Activated T-cell treated with anti-CD3 and anti-CD28 coated beads, Interleukin-2, amount 50 U/mL, for 72 hours (primary cell): ENCODE measurements at places on chromosomes 2 and 18. TPM values are rescaled to one million over a fixed set of nuclear protein-coding genes. Genes with fewer than 3 reads are reported as not detected.

DNA sequence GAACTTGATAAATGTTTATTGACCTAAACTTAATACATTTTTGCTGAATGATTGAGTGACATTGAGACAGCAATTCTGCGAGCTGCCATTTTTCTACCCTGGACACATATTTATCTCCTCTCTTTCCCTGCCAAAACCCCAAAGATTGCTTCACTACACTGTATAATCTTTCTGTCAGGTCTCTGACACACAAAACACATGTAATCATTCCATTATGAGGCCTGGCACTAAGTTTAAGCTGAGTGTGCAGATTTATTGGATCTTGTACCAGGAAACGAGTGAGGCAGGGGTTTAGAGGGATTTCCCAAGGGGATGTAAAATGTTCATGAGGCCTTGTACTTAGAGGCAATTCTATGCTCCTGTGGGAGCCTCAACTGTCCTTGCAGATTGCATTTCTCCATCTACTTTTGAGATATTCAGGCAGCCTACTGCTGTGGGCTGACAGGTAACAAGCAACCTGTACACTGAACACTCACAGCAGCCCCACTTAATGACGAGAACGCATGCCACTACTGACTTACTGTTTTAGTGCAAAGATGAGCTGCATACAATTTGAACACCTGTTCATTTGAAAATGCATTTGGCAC is 13.7 kb upstream of the OSR1 start:
- peaks cover 48% of the 10 kb centered on the region for H3K27me3 ChIP-seq
- no peaks in the 10 kb centered on the region for H3K36me3 ChIP-seq
- H3K4me3 ChIP-seq = no peak overlapping the region
- H3K4me1 ChIP-seq = no peaks in the 10 kb centered on the region

Gene COL3A1
- total RNA-seq = not detected

Gene NTSR2
- total RNA-seq = not detected

DNA sequence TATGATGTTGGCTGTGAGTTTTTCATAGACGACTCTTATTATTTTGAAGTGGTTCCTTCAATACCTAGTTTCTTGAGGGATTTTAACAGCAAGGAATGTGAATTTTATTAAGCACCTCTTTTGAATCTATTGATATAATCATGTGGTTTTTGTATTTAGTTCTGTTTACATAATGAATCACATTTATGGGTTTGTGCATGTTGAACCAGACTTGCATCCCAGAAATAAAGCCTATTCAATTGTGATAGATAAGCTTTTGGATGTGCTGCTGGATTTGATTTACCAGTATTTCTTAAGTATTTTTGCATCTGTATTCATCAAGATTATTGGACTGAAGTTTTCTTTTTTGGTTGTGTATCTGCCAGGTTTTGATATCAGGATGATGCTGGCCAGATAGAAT is 131.6 kb upstream of the SCN7A start:
- DNase-seq = no peak
- H3K27ac ChIP-seq = no peak overlapping the region
- H3K27me3 ChIP-seq = no peaks in the 10 kb centered on the region
- no peaks in the 10 kb centered on the region for H3K36me3 ChIP-seq
- peaks cover 12% of the 10 kb centered on the region for H3K4me1 ChIP-seq
- H3K4me3 ChIP-seq = no peak overlapping the region

Gene OSR1
- total RNA-seq = not detected

GRCh38 chr2:191404568-191404991 is 159.4 kb downstream of the MYO1B start:
- no peaks in the 10 kb centered on the region for H3K36me3 ChIP-seq
- H3K27ac ChIP-seq = no peak overlapping the region
- no peak overlapping the region for H3K4me3 ChIP-seq
- no peaks in the 10 kb centered on the region for H3K27me3 ChIP-seq
- DNase-seq = no peak
- no peaks in the 10 kb centered on the region for H3K4me1 ChIP-seq

DNA sequence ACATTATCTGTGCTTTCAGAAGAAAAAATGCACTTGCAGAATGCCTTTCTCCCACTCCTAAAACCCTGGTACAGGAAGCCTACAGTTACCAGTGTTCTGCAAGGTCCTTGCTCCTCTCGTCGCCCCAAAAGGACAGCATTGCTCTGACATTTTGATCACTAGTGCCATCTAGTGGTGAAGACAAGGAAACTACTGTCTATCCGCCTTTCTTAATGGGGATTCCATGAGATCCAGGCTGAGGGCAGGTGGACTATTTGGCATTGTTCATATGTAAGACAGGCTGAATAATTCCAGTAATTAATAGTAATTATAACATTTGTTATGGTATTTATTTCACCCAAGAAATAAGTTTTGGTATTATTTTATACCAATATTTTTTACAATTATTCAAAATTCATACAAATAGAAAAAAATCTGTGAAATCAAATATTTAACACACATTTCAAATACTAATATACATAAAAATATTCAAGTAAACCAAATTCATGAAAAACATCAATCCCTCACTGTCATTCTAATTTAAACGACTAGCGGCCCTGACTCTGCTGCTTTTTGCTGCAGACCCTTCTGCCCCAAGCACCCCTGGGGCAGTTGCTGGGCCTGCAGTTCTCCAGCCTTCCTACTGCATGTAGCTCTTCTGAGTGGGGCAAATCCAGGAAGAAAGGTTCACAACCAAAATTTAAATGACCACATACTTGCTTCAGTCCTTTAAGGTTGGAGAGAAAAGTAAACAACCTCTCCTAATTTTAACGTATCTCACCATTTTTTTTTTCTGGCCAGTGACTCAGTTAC is 19.0 kb downstream of the TPGS2 start:
- H3K4me1 ChIP-seq = no peaks in the 10 kb centered on the region
- H3K27ac ChIP-seq = no peak overlapping the region
- peak; percentile 23 for DNase-seq
- H3K4me3 ChIP-seq = no peak overlapping the region
- no peaks in the 10 kb centered on the region for H3K27me3 ChIP-seq

- no peaks in the 10 kb centered on the region for H3K27me3 ChIP-seq
- no peak overlapping the region for H3K4me3 ChIP-seq
Observed at GRCh38 chr18:2139691-2140090, 431.6 kb downstream of the METTL4 start.

DNA sequence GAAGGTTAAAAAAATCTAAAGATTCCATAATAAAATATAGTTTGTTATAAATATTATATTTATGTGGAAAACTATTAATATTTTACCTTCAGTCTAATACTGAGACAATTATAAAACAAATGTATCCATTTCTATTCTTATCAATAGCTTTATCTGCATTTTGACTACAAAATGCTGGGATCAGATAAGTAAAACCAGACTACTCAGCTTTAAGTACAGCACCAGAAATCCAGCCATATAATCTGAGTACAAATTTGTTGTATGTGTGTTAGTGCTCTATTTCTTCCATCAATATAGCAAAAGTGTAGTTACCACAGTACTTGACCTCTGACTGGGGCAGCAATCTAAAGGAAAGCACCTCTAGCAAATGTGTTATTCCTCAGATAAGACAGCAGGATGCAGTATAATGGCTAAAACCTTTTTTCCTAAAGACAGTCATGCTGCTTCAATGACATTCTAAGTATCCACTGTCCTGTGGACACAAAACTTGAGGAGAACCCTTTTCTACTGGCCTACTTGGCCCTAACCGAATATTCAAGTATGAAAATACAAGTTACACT is 68.1 kb downstream of the OLA1 start:
- peak overlapping the region; percentile 38 for H3K27ac ChIP-seq
- H3K36me3 ChIP-seq = peaks cover 4% of the 10 kb centered on the region
- H3K27me3 ChIP-seq = no peaks in the 10 kb centered on the region
- DNase-seq = no peak
- peaks cover 10% of the 10 kb centered on the region for H3K4me1 ChIP-seq

Gene PIEZO2
- not detected for total RNA-seq

DNA sequence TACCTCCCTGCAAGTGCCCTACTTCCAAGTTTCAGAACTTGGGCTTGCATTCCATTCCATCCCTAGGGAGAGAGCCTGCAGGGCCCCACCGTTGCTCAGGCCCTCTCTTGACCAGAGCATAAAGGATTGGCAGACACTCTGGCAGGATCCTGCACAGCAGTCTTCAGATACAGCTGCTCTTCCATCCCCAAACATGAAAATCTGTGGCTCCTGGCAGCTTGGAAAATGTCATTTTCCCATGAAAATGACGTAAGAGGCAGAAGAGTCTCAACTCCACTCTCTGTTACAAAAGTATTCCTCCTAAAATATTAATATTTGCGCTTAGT is 162.6 kb downstream of the GFPT1 start:
- no peak for DNase-seq
- H3K36me3 ChIP-seq = no peaks in the 10 kb centered on the region
- no peak overlapping the region for H3K27ac ChIP-seq
- peaks cover 27% of the 10 kb centered on the region for H3K27me3 ChIP-seq
- no peak overlapping the region for H3K4me3 ChIP-seq

- H3K4me3 ChIP-seq = no peak overlapping the region
- no peaks in the 10 kb centered on the region for H3K4me1 ChIP-seq
- H3K27ac ChIP-seq = no peak overlapping the region
- H3K27me3 ChIP-seq = peaks cover 25% of the 10 kb centered on the region
- peaks cover 3% of the 10 kb centered on the region for H3K36me3 ChIP-seq
Observed at GRCh38 chr2:218043701-218044109, 25.3 kb upstream of the RUFY4 start.

Gene RGPD3
- total RNA-seq = 0.25 TPM

Gene TM4SF20
- not detected for total RNA-seq

DNA sequence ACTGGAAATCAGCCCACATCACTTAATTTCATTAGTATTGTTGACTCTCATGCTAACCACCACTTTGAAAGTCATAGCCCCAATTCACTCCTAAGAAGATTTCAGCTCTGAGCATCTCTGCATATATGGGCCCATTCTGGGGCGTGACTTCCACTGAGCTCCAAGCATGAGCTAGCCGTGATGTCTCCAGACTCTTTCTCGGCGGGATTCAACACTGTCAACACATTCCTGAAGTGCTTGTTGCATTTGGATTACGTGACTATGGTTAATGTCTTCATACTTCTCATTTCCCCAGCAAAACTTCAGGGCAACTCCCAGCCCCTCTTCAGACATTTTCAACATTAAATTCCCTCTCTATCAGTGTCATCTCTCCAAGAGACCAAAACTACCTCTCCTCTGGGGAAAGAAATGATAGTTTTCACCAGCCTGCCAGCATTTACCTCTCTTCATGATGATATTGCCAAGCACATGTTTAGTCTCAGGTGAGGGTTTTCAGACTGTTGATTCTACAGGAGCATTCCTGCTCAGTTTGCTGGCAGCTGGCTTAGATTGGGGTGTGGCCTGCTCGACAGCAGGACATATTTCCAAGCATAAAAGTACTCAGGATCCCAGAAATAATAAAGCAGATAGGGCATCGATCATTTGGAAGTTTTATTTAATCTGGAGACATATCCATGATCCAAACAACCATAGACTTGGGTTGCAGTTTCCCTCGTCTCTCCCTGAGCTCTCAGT is 81.7 kb downstream of the FEZ2 start:
- no peak for DNase-seq
- H3K4me1 ChIP-seq = no peaks in the 10 kb centered on the region
- H3K27ac ChIP-seq = no peak overlapping the region
- no peak overlapping the region for H3K4me3 ChIP-seq

DNA sequence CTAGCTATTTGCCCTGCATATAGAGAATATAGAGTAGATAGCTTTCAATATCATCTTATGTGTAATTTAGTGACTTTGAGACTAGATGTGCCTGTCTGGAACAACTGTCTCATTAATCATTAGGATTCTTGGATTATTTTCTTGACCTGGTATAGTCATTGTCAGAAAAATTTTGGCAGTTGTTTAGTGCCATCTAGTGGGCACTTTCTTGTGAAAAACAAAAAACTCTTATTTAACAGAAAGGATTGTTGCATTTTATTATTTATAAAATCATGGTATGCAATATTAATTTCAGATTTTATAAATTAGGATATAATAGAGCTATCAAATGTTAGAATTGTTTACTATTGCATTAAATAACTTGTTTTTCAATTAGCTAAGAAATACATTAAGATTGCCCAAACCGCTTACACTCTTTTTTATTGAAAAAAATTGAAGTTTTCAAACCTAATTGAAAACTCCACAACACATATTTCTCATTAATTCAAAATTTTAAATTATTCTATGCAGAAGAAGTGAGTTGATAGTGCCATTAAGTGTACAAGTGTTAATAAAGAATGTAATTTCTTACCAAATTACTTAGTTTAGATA is 80.3 kb downstream of the DYNAP start:
- H3K4me3 ChIP-seq = no peak overlapping the region
- no peaks in the 10 kb centered on the region for H3K4me1 ChIP-seq
- peak; percentile 3 for DNase-seq
- peaks cover 11% of the 10 kb centered on the region for H3K27me3 ChIP-seq

DNA sequence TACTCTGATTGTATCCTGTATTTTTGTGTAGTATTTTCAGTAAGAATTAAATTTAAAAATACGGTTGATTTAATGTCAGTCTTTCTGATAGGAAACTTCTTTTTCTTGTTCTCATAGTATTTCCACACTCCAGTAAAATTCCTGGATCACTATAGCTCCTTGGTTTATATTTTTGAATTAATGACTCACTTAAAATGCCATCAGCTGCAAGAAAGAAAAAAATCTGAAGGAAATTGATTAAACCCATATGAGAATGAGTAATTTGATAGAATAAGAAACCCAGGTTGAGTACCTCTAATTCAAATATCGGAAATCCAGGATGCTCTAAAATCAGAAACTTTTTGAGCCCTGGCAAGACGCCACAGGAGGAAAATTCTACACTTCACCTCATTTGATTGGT is 186.8 kb upstream of the RND3 start:
- no peaks in the 10 kb centered on the region for H3K27me3 ChIP-seq
- no peak overlapping the region for H3K27ac ChIP-seq

DNA sequence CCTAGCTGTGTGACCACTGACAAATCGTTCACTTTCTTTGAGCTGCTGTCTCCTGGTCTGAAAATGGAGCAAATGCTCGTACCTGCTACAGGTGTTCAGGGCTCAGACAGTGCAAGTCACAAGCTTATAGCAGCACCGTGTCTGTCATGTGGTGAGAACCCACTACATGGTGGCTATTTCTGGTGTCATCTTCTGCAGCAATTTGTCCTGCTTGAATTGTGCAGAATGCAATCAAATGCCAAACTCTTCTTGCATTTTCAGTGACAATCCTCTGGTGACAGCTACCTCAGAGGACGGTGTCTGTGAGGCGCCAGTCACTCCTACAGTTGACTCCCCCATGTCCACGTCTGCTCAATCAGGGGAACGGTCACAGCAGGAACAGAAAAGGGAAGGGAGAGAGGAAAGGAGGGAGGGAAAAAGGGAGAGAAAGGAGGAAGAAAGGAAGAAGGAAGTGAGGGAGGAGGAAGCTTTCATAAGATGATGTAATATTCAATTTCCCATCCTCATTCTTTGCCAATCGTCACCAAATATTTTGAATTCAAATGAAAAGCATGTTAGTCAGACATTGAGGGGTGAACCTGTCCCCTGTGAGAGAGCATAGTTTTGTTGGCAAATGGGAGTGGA is 122.2 kb downstream of the BCL2 start:
- H3K4me1 ChIP-seq = peaks cover 30% of the 10 kb centered on the region
- no peak overlapping the region for H3K4me3 ChIP-seq
- H3K36me3 ChIP-seq = peaks cover 3% of the 10 kb centered on the region
- H3K27ac ChIP-seq = no peak overlapping the region

GRCh38 chr2:63741884-63742579 is 99.7 kb upstream of the UGP2 start:
- H3K27me3 ChIP-seq = no peaks in the 10 kb centered on the region
- H3K4me3 ChIP-seq = no peak overlapping the region
- no peak overlapping the region for H3K27ac ChIP-seq
- no peak for DNase-seq

GRCh38 chr2:134152045-134153010 is 101.5 kb upstream of the MGAT5 start:
- no peak for DNase-seq
- H3K27ac ChIP-seq = no peak overlapping the region
- no peaks in the 10 kb centered on the region for H3K27me3 ChIP-seq
- H3K4me1 ChIP-seq = peaks cover 37% of the 10 kb centered on the region
